Endothelial cell (in vitro differentiated cells): ENCODE measurements at places on chromosomes 13 and 19.

GRCh38 chr19:4477034-4477801 lies 5.1 kb downstream of the HDGFL2 start:
- DNase-seq, result no peak

- DNase-seq, result no peak
Observed at GRCh38 chr19:33163481-33163880, 30.6 kb upstream of the LRP3 start.

GRCh38 chr19:58366585-58367430 lies 4.3 kb upstream of the ZNF497 start:
- no peak for DNase-seq

GRCh38 chr13:27088619-27089018 lies 83.0 kb downstream of the USP12 start:
- DNase-seq, result no peak

- no peak for DNase-seq
Observed at GRCh38 chr19:57389194-57389729, 392 bp upstream of the ZNF548 start.

GRCh38 chr19:5068233-5069072 lies 99.5 kb downstream of the KDM4B start:
- no peak for DNase-seq

DNA sequence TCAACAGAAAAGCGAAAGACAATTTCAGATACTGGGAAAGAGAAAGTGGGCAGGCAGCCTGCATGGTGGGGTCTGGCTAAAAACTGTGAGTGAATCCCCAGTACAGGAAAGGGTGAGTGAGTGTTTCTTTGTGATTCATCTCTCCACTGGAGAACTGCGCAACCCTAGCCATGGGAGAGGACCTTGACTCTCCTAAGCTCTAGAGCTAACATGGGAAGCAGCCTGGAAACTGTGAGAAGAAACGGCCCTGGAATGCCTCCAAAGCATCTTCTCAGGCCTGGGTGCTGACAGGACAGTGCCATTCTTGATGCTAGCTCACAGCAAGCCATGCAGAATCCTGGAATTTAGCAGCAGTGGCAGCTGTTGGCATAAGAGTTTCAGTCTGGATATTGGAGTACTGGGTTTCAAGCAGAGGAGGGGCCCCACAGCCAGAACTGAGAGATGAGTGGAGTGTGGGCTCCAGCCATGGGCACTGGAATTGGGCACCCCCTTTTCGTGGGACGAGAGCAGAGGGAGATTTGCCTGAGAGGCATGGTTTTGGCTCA lies 18.7 kb upstream of the SLAIN1 start:
- DNase-seq, result no peak

DNA sequence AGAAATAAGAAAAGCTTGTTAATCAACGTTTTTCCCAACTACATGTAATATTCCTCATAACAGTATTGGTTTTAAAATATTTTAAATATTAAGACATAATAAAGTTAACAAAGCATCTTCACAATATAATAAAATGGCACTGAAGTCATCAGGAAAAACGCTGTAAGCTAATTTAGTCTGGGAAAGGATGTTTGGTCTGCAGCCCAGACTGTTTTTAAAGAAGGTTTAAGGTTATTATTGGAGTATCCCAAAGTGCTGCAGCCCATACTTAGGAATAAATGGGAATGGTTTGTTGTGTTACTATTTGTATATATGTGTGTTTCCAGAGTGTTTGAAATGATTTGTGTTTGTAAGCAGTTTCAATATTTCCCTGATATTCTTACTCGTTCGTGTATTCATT lies 192.8 kb upstream of the MAB21L1 start:
- DNase-seq, result no peak

DNA sequence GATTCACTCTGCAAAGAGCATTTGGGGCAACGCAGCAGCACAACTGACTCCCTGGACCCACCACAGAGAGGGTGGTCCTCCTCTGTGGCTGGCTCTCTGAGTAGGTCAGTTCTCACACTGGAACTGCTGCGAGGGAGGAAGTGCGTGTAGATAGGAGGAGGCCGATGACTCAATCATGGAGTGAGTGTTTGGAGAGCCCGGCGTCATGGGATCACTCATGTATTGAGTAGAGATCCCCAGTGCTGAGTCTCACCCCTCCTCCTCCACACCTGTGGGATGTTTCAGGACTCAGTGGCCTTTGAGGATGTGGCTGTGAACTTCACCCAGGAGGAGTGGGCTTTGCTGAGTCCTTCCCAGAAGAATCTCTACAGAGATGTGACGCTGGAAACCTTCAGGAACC lies 8.9 kb downstream of the ZNF101 start:
- DNase-seq, result no peak

- DNase-seq, result no peak
Observed at GRCh38 chr19:10299545-10300458, 9.8 kb downstream of the ZGLP1 start.

GRCh38 chr19:35266520-35267352 lies 2.0 kb upstream of the USF2 start:
- DNase-seq, result no peak

DNA sequence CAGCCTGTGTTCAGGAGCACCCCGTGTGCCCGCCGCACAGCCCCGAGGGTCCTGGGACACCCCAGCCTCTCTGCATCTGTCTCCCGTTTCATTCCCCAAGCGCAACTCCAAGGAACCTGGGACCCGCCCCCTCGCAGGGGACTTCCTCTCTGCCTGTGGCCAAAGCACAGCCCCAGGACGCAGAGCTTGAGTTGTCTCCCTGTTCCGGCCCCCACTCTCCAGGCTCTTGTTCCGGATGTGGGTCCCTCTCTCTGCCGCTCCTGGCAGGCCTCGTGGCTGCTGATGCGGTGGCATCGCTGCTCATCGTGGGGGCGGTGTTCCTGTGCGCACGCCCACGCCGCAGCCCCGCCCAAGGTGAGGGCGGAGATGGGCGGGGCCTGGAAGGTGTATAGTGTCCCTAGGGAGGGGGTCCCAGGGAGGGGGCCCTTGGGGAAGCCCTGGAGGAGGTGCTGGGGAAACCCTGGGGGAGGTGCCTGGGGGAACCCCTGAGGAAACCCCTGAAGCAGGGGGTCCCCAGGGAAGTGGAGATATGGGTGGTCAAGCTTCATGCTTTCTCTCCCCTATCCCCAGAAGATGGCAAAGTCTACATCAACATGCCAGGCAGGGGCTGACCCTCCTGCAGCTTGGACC lies 1.3 kb downstream of the HCST start:
- peak; percentile 48 for DNase-seq

- DNase-seq, result no peak
Observed at GRCh38 chr13:70964874-70965273, 856.6 kb upstream of the KLHL1 start.

GRCh38 chr13:32592082-32592481 lies 5.8 kb downstream of the PDS5B start:
- DNase-seq, result no peak

GRCh38 chr19:39531834-39532232 lies 819 bp downstream of the EID2B start:
- no peak for DNase-seq

- DNase-seq, result no peak
Observed at GRCh38 chr19:15776991-15777970, 10.2 kb upstream of the OR10H5 start.

DNA sequence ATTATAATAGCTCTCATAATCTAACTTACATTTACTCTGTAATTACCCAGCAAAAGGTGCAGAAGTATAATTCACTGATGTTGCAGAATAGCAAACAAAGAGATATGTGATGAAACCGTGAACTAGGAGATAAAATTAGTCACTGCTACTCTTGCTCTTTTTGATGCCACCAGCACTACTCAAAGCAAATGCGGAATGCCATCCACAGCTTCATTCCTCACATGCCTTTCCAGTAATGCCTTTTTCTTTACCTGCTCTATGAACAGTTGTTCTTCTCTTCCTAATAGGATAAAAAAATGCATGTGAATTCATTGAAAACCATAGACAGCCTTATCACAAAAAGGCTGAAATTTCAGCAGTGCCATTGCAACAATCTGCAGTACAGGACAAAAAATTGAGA lies 1129.5 kb downstream of the DIAPH3 start:
- DNase-seq, result no peak

GRCh38 chr13:20772401-20773131 lies 1.2 kb downstream of the EEF1AKMT1 start:
- no peak for DNase-seq

DNA sequence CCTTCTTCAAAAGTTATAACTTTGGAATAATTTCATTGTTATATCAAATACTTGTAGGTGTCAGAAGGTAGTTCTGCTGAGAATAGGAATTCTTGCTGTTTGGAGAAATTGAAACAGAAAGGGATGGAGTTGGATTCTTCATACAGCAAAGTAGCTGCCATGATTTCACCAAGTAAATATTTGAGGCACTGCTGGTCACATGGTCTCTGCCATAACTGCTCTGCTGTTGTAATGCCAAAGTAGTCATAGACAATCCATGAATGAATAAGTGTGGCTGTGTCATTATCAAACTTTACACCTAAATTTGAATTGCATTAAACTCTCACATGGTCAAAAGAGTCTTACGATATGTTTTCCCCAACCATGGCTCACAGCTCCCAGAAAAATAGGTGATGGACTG lies 308.6 kb downstream of the GPC6 start:
- DNase-seq, result no peak

GRCh38 chr19:2976609-2977000 lies 759 bp upstream of the TLE6 start:
- DNase-seq, result no peak

DNA sequence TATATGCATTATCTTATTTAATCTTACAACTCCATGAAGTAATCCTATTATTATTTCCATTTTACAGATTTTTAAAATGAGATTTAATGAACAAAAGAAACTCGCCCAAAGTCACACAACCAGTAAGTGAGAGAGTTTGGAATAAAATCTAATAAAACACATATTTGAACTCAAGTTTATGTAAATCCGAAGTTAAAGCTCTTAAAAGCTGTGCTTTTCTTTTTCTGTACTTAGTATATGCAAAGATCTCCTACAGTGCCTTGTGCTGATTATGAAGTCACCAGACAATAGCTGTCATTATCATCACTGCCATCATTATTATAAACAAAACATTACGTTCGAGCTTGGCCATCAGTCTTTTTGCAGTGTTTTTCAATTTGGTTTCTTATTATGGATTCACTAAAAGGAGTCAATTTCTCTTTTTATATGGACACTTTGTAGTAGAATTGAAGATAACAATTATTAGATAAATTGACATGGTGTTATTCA lies 29.7 kb upstream of the ENOX1 start:
- DNase-seq, result no peak

- no peak for DNase-seq
Observed at GRCh38 chr19:6042776-6043726, 65.1 kb upstream of the RANBP3 start.

- DNase-seq, result no peak
Observed at GRCh38 chr13:112575675-112576074, 12.3 kb downstream of the TUBGCP3 start.

DNA sequence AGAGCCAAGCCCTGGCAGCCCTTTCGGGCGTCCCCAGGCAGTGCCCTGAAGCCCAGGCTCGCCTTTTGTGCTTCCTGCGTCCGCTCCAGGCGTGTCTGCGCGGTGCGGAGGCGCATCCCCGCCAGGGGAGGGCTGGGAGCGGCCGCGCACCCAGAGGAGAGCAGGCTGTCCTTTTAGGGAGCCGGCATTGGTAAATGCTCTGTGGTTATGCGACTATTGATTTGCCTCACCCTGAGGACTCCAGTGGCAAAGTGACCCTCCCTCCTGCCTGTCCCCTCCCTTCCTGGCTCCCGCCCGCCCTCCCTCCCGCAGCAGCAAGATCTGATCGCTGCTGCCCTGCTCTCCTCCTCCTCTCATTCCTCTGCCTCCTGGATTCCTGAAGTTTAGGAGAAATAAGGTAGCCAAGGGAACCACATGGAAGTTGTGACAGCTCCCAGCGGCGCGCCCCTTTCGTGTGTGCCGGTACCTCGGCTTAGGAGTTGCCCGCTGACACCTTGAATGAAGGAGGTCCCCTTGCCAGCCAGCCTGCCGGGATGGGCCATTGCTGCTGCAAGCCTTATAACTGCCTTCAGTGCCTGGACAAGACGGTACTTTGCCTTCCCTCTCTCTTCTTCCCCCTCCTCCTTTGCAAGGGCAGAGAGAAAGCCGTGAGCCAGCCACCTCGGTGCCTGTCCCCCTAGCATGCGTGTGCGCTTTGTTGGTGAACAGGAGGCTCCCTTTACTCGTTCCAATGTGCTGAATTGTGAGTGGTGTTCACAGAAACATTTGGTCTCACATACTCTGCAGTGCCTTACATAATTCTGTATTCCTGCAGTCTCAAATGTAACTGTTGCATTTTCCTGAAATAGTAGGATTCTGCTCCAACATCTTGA lies 166.9 kb downstream of the SLC7A1 start:
- DNase-seq, result peak; percentile 39

DNA sequence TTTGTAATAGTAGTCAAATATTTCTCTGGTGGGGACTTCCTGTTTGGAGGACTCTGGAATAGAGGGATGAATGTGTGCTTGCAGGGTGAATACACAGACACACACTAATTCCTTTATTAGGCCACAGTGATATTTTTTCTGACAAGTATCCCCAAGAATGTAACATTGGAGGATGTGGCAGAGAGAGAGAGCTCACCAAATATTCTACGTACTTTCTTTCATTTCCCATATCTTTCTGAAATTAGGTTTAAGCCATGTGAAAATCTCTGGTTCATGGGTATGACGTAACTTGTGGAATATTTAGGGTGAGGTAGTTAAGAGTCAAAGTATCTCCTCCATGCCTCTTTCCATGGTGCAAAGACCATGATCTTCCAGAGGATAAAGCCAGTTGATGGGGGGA lies 463.4 kb downstream of the DIAPH3 start:
- no peak for DNase-seq

DNA sequence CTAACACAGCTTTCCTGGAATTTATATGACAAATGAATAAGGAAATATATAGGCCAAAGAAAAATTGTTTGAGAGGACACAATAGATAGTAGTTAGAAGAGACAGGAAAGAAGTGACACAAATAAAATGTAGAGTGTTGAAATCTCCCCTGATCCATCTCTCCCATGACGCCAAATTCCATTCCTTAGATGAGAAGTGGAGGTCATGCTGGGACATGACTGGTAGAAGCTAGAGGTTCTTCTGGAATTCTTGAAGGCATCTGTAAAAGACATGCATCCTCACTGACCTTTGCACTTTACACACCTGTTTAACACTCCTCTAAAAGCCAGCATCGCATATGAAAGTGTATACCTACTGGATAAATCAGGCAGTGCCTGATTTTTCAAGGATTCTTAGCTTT lies 67.8 kb downstream of the DGKH start:
- DNase-seq, result no peak

GRCh38 chr19:21328406-21328805 lies 804 bp downstream of the ZNF708 start:
- DNase-seq, result no peak

GRCh38 chr19:2350656-2351055 lies 9.4 kb upstream of the TMPRSS9 start:
- DNase-seq, result no peak

DNA sequence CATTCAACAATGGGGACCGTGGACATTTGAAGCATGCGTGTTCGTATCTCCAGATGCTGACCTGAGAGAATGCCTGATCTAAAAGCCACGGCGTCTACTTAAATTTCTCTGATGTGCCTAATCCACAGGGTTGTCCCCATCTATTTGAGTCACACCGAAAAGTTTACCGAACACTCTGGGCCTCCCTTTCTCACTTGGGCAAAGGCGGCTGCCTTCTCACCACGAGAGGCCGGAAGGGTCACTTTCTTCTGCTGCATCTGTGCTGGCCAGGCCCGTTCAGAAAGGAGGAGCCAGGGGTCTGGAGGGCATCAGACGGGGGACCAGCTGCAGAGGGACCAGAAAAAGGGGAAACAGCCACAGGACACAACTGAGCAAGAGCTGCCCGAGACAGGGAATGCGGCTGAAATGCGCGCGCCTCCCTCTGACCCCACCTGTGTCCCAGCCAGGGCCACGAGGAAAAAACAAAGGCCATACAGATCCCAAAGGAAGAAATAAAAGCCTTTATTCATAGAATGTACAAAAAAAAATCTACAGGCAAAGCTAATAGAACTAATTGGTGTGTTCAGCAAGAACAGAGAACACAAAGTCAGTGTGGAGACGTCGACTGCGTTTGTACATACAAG lies 71.3 kb upstream of the C13orf46 start:
- no peak for DNase-seq
